ENCODE measurements at places on chromosomes 5 and 9.

DNA sequence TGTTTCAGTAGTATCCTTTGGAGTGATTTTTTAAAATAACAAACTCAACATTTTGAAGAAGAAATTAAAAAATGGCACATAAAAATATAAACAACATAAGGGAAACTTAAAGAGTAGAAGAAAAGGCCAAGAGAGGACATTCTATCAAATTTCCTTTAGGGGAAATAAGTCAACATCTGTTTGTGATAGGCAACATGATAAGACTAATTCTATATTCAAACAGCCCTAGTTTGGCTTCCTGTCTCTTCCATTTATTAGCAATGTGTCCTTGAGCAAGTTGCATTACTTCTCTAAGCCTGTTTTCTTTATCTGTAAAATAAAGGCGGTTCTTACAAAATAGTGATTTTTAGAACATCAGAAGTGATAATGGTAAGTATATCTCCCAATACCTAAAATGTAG is 24.7 kb downstream of the TYRP1 start:
- no peak for DNase-seq

- DNase-seq, result no peak
These were observed 1.2 kb upstream of the NSD1 start for GRCh38 chr5:177132136-177133095.

GRCh38 chr9:132201139-132201538 is 39.3 kb downstream of the NTNG2 start:
- DNase-seq, result no peak

DNA sequence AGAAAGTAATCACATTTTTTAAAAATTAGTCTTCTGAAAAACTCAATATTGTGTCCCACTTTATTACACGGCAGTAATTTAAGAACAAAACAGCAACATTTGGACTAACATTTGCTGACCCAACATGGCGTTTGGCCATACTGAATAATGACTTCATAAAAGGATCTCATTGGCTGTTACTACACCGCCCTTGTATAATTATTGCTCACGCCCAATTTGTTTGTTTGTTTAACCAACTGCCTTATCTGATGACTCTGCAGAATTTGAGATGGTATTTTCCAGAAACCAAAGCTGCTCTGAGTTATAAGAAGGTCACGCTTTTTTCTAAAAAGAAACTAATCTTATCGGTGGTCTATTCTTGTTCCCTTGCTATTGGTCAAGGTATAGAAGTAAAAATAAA is 200.2 kb upstream of the TARS1 start:
- no peak for DNase-seq

- DNase-seq, result no peak
These were observed 13.1 kb downstream of the FPGS start for GRCh38 chr9:127815512-127816361.

GRCh38 chr9:95495529-95495928 is 21.2 kb downstream of the PTCH1 start:
- DNase-seq, result no peak

DNA sequence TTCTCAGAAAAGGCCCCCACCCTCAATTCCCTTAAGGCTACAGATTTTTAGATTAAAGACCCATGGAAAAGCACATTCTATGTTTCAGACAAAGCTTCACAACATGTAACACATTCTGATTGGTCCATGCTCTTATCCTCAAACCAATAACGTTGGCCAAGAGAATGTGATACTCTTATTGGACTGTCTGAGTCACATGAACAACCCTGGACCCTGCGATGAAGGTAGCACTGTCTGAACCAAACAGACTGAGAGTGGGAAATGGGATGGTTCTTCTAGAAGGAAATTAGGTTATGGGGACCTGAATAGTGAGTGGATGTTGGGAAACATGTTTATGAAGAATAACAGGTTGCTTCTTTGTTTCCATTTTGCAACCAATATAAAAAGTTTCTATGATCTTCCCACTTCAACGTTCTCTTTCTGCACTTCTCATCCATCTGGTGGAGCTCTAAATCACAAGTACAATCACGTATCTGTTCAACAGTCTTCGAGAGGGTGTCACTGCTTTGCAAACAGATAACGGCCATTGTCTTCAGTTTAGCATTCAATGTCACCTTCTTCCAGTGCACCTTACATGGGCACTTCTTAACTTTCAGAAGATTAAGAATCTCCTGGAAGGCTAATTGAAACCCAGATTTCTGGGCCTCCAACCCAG is 81.6 kb downstream of the PTCH1 start:
- DNase-seq, result no peak

DNA sequence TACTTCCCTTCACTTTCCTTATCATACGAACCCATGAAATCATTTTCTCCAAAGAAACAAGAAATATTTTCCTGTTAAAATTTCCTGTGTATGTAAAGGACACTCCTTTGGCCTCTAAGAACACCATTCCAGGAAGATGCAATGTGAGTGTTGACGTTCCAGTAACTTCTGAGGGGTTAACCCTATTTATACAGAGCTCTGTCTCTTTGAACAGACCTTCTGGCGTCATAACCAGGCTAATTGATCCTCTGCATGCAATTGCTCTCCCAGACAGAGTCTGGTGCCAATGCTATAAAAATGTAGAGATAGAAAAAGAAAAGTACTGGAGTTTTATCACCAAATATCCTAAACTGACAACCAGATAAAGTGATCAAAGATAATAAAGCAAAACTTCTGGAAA is 218.5 kb downstream of the TLE1 start:
- no peak for DNase-seq

DNA sequence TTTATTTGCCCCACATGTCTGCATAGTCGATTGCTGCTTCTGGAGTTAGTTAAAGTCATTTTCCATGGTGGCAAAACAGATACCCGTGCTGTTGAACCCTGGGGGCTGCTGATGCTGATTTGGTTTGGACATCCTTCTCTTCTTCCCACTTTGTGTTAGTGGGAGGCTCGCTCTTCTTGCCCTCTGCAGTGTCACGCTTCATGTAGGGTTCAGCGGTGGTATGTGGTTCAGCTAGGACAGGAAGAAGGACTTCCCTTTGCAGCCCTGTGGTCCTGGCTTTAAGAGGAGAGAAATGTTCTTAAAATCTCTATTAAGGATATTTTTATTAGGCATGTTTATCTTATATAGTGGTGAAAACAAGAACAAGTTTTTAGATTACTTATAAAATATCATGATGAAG is 36.2 kb downstream of the SLC36A1 start:
- DNase-seq, result no peak

GRCh38 chr5:40560474-40561110 is 119.1 kb upstream of the PTGER4 start:
- DNase-seq, result no peak

DNA sequence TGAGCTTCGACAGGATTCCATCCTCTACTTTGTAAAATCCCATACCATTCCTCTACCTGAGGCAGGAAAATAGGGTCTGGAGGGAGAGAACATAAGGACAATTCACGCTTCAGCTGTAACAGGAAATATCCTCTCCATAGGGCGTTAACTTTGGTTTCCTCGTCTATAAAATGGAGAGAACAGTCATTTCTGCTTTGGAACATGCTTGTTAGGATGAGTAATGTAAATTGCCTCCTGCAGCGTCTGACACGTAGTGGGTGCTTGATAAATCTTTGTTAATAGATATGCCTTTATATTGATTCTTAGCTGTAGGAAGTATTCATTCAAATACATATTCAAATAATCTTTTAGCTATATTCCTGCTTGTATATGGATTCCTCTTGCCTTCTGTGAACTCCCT is 711 bp upstream of the SUB1 start:
- DNase-seq, result no peak

GRCh38 chr5:180395540-180396274 is 42.6 kb upstream of the GFPT2 start:
- DNase-seq, result no peak

- DNase-seq, result no peak
These were observed 5.7 kb downstream of the PDE6A start for GRCh38 chr5:149938791-149939358.

- no peak for DNase-seq
These were observed 12.0 kb downstream of the PRKACG start for GRCh38 chr9:69001921-69002320.

- DNase-seq, result no peak
These were observed 247.6 kb downstream of the TMEM232 start for GRCh38 chr5:110478895-110479294.

DNA sequence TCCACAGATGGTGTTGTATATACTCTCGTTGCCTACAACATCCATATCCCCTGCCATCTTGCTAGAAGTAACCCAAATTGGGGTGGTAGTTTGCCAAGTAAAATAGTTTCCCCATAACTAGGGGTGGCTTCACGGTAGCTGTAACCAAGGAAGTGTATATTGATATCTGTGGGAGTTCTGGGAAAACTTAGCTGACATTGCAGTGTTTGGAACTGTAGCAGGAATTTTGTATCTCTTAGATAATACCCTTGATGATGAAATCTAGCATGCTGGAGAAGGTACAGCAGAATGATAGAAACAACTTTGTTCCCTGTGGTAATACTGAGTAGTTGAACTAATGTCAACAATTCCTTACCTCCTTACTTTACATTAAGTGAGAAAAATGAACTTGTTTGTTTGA is 29.8 kb downstream of the FBXL7 start:
- DNase-seq, result no peak

DNA sequence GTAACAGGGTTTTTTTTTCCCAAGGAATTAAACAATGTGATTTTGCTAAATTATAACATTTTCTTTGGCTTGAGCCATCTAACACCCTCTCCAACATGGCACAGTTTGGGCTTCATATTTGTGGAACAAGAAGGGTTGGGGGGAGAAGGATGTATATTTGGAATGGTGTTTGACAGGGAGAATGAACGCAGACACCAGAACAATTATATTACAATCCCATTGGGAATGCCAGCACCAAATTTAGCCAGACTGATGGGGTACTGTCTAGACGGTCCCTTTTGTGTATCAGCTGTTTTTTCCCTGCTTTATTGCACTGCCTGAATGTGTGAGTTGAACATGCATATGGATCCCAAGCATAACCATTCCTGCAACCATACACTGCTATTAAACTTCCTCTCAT is 130.9 kb upstream of the TMEM161B start:
- DNase-seq, result no peak

GRCh38 chr5:135843571-135844337 is 9.3 kb downstream of the SLC25A48 start:
- no peak for DNase-seq

- no peak for DNase-seq
These were observed 5.5 kb downstream of the C7 start for GRCh38 chr5:40914835-40915234.

DNA sequence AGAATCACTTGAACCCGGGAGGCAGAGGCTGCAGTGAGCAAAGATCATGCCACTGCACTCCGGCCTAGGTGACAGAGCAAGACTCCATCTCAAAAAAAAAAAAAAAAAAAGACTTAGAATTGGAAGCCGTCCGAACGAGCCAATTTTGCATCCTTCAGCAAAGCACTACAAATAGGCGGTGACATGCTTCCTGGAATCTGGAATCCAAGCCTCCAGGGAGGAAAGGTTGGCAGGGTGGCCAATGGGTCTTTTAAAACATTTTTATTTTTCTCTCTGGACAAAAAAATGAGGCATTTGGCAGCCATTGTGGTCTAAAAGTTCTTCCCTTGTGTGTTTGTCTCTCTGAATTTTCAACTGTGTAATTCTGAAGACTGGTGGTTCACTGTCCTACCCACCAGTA is 26.4 kb downstream of the GGTA1 start:
- DNase-seq, result no peak

- DNase-seq, result no peak
These were observed 37.2 kb upstream of the SH3PXD2B start for GRCh38 chr5:172491481-172491880.

- DNase-seq, result no peak
These were observed 613.6 kb downstream of the ZNF608 start for GRCh38 chr5:124132843-124133242.

- DNase-seq, result no peak
These were observed 29.4 kb downstream of the ANKRD34B start for GRCh38 chr5:80540691-80541090.

DNA sequence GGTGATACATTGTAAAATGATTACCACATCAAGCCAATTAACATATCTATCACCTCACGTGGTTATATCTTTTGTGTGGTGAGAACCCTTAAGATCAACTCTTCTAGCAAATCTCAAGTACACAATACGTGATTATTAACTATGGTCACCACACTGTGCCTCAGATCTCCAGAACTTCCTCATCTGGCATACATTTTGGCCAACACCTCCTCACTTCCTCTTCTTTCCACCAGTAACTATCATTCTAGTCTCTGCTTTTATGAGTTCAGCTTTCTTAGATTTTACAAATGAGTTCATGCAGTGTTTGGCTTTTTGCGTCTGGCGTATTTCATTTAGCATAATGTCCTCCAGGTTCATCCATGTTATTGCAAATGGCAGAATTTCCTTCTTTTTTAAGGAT is 35.8 kb downstream of the PRKACG start:
- no peak for DNase-seq

GRCh38 chr9:37922363-37923117 is 18.6 kb upstream of the SLC25A51 start:
- no peak for DNase-seq

DNA sequence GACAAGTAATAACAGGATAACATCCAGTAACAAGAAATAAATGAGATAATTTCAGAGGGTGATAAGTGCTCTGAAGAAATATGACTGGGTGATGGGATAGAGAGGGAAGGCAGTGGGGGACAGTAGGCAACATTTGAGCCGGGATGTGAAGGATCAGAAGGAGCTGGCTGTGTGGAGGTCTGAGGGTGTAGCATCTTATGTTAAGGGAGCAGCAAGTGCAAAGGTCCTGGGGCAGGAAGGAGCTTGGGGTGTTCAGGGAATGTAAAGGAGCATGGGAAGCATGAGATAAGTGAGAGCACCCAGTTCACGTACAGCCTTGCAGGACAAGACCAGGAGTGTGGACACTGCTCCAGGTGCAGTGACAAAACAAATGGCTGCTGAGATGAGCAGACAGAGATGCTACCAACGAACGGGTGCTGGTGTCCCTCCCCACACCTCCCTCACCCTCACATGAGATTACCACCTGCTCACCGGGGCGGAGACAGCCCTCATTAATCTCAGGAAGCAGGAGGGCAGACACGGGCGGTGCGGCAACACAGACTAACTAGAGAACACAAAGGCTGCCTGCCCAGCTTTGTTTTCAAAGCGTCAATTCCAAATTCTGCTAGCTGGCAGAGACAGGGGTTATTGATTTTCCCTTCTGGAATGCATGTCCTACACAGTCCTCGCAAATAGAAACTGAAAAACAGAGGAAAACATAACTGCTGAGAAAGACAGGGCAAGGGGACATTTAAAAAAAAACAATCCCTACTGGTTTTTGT is 298.1 kb upstream of the PANK3 start:
- DNase-seq, result no peak

DNA sequence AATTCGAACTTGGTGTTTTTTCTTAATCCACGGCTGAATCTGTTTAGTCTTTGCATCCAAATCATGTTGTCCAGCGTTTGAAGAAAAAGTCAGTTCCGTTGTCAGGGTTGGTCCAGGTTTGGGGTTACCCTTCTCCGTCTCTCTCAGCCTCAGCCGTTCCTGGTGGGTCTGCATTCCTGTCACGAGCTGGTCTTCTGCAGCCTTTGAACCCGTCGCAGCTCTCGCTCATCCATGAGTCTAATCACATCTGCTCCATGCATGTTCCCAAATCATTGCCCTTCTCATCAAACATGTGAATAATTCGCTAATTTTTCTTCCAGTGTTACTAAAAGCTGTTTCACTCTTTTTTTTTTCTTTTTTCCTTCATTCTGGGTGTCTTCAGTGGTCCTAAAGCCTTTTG is 39.0 kb upstream of the EXOC3 start:
- no peak for DNase-seq

- DNase-seq, result no peak
These were observed 22.0 kb upstream of the GTF3C5 start for GRCh38 chr9:133008824-133009223.

Measured in glomerular endothelial cell (primary cell).